Activated CD8-positive, alpha-beta memory T cell treated with anti-CD3 and anti-CD28 coated beads for 1 hour (primary cell): ENCODE measurements at places on chromosomes 1 and 21.

DNA sequence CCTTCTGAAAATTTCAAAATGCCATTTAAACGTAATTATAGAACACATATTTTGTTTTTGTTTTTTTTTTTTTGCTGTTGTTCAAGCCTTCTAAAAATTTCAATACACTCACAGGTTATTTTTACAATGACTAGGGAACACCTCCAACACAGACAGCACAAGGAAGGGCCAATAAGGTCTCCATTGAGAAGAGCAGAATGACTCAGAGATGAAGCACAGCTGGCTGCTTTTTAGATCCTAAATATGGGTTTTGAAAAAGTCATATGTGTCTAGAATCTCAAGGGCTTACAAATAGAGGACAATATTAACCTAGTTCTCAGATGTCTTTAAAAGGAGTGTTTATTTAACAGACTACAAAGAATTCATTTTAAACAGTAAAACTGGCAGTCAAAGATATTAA lies 104.6 kb downstream of the NEGR1 start:
- no peak for DNase-seq

- no peak for DNase-seq
Observed at GRCh38 chr1:36093929-36094328, 5.2 kb downstream of the ADPRS start.

DNA sequence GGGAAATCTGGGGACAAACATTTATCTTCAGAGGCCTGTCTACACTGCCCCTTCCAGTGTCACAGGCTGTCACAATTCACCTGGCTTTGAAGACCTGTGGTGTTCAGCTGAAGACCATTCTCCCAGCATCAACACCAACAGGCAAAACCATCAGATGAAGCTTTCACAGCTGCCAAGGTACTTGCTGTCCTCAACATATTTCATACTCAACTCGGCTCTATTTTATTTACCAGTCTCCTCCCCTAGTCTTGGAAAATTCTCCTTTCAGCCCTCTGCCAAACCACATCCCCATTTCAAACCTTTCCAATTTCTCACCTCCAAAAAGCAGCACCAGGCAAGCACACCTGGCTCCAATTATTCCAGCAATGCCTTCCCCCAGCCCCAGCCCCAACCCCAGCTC lies 108.8 kb downstream of the TGFBR3 start:
- no peak for DNase-seq

DNA sequence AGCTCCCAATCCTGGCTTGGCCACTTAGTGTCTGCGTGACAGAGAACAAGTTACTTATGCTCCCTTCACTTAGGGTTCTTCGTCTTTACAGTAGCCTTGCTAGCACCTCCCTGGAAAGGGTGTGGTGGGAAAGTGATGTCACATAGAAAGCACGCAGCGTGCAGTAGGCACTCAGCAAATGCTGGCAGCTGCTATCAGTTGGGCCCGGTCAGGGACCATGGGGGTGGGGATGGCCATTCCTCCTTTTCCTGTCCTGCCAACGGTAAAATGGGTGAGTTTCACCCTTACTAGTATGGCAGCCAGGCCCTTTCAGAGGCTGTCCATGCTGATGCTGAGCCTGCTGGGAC lies 6.2 kb upstream of the KCNA10 start:
- DNase-seq: no peak

GRCh38 chr1:201636510-201636971 lies 97.6 kb downstream of the NAV1 start:
- DNase-seq: no peak

GRCh38 chr1:234842726-234843641 lies 233.0 kb upstream of the IRF2BP2 start:
- peak; percentile 8 for DNase-seq

- no peak for DNase-seq
Observed at GRCh38 chr1:165828103-165828668, 772 bp downstream of the UCK2 start.

GRCh38 chr1:154406572-154406879 lies 1.4 kb downstream of the IL6R start:
- no peak for DNase-seq

DNA sequence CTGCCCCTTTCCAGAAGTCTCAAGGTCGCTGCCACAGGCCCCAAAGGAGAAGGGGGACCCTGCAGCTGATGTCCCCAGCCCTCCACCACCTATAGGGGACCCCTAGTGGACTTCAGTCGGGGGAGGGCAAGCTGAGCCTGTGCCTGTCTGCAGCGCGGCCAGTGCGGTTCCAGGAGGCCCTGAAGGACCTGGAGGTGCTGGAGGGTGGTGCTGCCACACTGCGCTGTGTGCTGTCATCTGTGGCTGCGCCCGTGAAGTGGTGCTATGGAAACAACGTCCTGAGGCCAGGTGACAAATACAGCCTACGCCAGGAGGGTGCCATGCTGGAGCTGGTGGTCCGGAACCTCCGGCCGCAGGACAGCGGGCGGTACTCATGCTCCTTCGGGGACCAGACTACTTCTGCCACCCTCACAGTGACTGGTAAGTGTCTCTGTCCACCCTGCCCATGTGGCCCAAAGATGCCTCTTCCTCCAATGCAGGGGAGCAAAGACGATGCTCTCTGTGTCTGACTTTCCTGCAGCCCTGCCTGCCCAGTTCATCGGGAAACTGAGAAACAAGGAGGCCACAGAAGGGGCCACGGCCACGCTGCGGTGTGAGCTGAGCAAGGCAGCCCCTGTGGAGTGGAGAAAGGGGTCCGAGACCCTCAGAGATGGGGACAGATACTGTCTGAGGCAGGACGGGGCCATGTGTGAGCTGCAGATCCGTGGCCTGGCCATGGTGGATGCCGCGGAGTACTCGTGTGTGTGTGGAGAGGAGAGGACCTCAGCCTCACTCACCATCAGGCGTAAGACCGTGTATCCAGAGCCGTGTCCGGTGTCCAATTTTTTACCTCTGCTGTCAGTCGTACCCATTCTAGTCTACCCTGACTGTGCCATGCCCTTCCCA lies 79.9 kb downstream of the OBSCN start:
- DNase-seq: no peak

- no peak for DNase-seq
Observed at GRCh38 chr21:14632359-14632758, 86.2 kb upstream of the SAMSN1 start.

DNA sequence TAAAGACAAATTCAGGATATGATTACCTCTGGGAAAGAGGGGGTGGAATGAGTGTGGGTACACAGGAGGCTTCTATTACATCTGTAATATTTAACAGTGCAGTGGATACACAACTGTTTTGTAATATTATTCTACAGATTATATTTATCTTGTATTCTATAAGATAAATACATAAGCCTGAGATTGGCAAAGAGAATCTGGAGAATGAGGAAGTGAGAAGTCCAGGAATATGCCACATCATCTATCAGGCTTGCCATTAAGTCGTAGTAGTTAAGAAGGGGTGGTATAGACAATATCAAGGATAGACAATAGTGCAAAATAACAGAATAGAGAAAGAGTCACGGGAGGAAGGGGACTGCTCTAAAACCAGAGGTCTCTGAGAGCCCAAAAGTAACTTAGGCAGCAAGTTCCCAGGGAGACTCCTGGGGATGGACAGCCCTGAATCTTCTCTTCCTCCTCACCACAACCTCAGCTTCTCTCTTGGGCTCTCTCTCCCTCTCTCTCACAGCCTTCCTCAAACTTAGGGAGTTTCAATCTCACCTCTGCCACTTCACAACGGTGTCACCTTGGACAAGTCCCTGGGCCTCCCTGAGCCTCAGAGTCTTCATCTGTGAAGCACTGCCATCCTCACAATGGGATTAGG lies 14.0 kb upstream of the PTAFR start:
- DNase-seq: no peak

- DNase-seq: no peak
Observed at GRCh38 chr1:59412718-59413326, 115.9 kb downstream of the FGGY start.

- no peak for DNase-seq
Observed at GRCh38 chr1:29525941-29526340, 289.6 kb downstream of the PTPRU start.

GRCh38 chr1:7659514-7659913 lies 111.6 kb upstream of the VAMP3 start:
- DNase-seq: no peak

DNA sequence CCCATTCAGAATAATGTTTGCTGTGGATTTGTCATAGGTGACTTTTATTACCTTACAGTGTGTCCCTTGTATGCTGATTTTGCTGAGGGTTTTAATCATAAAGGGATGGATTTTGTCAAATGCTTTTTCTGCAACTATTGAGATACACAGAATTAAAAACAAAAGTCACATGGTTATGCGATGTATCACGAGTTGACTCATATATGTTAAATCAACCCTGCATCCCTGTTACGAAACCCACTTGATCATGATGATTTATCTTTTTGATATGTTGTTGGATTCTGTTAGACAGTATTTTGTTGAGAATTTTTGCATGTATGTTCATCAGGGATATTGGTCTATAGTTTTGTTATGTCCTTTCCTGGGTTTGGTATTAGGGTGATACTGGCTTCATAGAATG lies 10.7 kb upstream of the OR2T34 start:
- DNase-seq: no peak

DNA sequence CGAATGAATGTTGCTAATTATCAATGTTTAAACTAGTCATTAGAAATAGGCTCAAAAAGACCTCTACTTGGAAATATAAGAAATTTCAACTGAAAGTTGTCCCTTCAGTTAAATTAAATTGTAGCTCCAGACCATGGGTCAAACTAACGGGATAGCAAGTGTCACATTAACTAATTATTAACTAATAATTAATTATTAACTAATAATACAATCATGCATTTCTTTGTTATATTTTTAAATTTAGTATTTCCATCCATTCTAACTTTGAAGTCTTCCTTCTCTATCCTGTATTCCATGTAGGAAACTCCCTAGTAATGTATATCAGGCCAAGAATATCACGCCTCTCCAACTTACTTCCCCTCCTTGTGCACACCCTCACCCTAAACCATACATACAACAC lies 43.4 kb upstream of the HOOK1 start:
- no peak for DNase-seq

DNA sequence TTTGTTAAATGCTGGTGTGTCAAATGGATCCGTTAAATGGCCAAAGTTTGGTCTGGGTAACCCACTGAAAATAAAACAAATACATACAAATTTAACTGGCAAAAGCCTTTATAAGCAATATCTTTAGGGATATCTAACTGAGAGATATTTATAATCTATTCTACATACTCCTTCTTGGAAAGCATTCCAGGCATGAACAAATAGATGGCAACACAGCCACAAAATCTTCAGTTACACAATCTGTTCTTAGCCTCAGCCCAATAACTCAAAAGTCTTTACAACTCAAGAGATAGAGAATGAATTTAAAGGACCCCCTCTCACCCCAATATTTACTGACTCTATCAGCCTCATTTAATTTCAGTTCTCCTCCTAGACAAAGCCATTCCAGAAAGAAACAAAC lies 58.7 kb downstream of the NRDC start:
- DNase-seq: no peak

DNA sequence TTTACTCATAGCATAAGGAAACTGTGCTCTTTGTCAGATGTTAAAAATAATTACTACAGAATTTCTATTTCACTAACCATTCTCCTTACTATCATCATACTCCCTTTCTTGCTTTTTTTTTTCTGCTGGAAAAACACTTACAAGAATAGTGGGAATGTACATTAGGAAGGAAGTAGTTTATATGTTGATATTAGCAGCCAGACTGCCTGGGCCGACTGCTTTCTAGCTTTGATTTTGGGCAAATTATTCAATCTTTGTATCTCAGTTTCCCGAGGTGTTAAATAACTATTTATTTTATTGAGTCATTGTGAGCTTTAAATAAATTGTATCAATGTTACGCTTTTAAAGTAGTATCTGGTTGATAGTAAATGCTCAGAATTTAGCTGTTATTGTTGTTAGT lies 122.4 kb downstream of the USP25 start:
- DNase-seq: no peak

GRCh38 chr1:193592317-193592716 lies 405.9 kb upstream of the B3GALT2 start:
- no peak for DNase-seq

DNA sequence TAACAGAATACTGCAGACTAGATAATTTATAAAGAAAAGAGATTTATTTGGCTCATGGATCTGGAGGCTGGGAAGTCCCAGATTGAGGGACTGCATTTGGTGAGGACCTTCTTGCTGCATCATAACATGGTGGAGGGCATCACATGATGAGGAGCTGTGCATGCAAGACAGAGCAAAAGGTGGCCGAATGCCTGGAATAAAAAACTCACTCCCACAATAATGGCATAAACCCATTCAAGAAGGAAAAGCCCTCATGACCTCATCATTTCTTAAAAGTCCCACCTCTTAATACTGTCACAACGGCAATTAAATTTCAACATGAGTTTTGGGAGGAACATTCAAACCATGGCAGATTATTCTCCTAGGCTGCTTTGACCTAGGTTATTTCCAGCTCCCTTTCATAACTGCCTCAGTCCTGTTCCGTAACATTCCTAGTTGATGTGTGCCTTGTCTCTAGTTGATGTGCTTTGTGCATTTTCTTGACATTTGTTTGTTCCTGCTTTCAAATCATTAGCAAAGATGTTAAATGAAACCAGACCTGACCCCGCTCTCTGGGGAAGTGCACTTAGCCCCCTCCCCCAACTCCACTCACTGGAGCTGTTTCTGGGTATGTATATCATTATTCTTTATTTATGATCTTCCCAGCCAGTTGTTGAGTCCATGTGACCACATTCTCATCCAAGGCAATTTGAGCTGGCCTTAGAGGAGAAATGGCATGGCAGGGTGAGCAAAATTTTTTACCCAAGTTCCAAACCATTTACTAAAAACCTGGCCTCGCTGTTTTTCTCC lies 148.5 kb downstream of the GDAP2 start:
- no peak for DNase-seq

- DNase-seq: no peak
Observed at GRCh38 chr1:61672376-61672775, 52.6 kb downstream of the TM2D1 start.

GRCh38 chr1:13930151-13930550 lies 230.2 kb downstream of the PRDM2 start:
- DNase-seq: no peak

DNA sequence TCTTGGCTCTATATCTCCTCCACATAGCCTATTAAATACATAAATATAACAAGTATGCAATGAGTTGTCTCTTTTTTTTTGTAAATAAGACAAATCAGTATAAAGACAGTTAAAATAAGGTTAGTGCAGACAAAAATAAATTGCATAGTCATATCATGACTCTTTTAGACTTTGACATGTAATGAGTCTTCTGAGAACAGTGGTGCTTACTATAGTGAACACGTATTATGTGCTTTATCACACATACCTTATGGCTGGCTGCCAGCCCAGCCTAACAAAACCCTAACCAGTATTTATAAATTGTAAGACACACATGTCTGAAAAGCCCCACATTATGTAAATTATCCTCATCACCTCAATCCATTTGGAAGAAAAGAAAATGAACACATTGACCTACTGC lies 29.1 kb upstream of the F13B start:
- no peak for DNase-seq

GRCh38 chr1:238241607-238242006 lies 350.9 kb upstream of the ZP4 start:
- DNase-seq: no peak

DNA sequence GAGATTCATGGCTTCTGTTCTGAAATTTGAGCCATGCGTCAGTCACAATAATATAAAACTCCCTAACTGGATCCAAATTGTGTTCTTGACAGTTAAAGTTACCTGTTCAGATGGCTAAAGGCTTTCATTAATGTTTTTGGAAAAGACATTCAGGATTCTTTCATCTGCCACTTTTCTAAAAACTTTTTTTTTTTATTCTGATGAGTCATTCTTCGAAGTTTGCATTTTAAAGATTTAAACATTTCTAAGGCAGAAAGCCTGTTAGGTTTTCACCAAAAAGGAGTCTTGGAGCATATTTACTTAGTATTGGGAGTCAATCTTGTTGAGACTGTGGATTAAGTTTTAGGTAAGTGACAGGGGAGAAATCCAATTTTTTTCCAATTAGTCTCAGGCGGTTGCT lies 18.9 kb upstream of the SDC3 start:
- no peak for DNase-seq
